Mammary epithelial cell (primary cell): ENCODE measurements at places on chromosomes 7 and 10. TPM values are rescaled to one million over a fixed set of nuclear protein-coding genes. Genes with fewer than 3 reads are reported as not detected.

DNA sequence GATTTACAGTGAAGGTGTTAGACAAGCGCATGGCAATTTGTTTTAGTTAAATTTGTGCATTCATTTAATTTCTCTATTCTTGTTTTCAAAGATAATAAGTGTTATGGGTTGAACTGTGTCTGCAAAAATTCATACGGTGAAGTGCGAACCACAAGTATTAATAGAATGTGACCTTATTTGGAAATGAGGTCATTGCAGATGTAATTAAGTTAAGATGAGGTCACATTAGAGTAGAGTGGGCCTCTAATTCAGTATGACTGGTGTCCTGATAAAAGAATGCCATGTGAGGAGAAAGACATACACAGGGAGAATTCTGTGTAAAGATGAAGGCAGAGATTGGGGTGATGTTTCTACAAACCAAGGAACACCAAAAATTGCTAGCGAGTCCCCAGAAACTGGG, 158.8 kb upstream of the SEMA3E start:
- DNase-seq, result no peak

GRCh38 chr7:158620418-158620817, 32.8 kb upstream of the PTPRN2 start:
- no peak for DNase-seq

Gene SAMD9
- 12.0 TPM for total RNA-seq

DNA sequence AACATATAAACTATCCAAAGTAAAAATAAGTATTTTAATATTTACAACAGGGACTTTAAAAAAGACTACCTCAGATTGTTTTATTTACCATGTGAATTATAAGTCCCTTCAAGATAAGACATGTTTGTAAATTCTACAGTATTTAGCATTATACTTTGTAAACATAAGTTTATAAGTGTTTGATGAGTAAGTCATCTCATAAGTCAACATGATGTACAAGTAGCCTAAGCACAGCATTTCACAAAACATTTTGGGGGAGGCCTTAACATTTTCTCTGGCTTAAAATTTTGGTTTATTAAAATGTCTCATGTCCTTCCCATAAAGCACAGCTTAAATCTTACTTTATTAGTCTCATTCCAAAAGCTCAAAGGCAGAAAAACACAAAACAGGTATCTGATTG, 15.4 kb downstream of the EPC1 start:
- DNase-seq, result no peak

Gene DENND2A
- total RNA-seq, result 0.37 and 1.6 TPM in 2 replicates

GRCh38 chr10:78385599-78385998, 351.9 kb downstream of the RPS24 start:
- no peak for DNase-seq

Gene CYP2C19
- total RNA-seq, result not detected

DNA sequence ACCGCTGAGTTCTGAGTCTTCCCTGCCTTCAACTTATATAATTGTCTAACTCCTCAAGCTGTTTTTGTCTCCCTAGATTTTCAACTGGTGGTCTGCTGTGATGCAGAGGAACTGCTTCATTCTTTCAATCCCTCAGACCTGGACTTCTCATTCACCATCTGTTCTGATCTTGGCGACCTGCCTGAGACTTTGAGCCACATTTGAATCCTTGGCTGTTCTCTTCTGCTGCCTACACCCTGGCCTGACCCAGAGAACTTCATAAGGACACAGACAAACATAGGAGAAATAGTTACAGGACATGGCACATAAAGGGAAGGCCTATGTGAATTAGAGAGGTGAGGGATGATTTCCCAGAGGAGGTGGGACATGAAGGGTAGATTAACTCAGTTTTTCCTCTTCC, 326.7 kb downstream of the PTEN start:
- no peak for DNase-seq

- DNase-seq, result no peak
Measured at GRCh38 chr10:88879534-88880281, at the start of gene STAMBPL1. STAMBPL1 (plus strand) TSS chr10:88880245; CDS start chr10:88901709, 21,464 bp downstream.

- DNase-seq, result no peak
Measured at GRCh38 chr7:135792866-135793265, 44.3 kb upstream of the FAM180A start.

Gene AGBL3
- total RNA-seq, result 0.61 and 0.99 TPM in 2 replicates

Gene HOGA1
- 0.17 TPM for total RNA-seq

DNA sequence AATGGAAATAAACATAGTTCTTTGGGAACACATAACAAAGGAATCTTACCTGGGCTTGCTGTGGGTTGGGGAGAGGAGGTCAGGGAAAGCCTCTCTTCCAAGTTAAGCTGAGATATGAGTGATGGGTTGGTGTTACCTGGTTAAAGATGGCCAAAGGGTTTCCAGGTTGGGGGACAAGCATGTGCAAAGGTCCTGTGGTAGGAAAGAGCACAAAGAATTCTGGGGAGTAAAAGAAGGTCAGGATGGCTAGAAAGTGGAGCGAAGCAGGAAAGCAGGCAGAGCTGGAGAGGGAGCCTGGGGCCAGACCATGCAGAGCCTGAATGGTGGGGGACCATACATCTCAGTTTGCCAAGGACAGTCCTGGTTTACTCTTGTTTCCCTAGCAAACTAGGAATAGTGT, 133.2 kb downstream of the CFAP58 start:
- DNase-seq, result no peak

Gene NEUROD6
- total RNA-seq, result not detected in 2 replicates

GRCh38 chr10:104563051-104563450, 78.0 kb upstream of the SORCS3 start:
- no peak for DNase-seq

- no peak for DNase-seq
Measured at GRCh38 chr7:153354071-153354470, 594.5 kb downstream of the ACTR3B start.

- DNase-seq, result no peak
Measured at GRCh38 chr7:30877015-30877769, 34.5 kb upstream of the AQP1 start.

GRCh38 chr7:32506266-32507054, 11.2 kb downstream of the AVL9 start:
- peak; percentile 92 for DNase-seq

- no peak for DNase-seq
Measured at GRCh38 chr7:936386-937054, 18.0 kb downstream of the ADAP1 start.

Gene FEZF1
- total RNA-seq, result not detected in 2 replicates

- no peak for DNase-seq
Measured at GRCh38 chr7:25652366-25652765, 424.1 kb upstream of the NPVF start.

DNA sequence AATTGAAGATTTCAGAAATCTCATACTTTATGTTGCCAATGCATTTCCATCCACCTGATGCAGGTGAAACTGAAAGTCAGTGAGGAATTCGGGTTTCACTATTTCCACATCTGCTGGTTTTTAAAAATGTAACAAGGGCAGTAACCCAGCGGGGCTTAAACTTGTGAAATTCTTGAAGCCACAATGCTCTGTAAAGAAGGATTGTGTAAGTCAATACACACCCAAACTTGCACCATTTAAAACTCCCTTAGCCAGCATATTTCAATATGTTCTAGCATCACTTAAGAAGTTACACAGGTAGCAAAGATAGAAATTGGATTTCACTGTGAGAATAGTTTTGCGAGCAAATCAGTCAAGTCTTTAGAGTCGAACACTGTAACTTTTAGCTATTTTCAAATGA, 386.1 kb downstream of the PLXDC2 start:
- peak; percentile 2 for DNase-seq

DNA sequence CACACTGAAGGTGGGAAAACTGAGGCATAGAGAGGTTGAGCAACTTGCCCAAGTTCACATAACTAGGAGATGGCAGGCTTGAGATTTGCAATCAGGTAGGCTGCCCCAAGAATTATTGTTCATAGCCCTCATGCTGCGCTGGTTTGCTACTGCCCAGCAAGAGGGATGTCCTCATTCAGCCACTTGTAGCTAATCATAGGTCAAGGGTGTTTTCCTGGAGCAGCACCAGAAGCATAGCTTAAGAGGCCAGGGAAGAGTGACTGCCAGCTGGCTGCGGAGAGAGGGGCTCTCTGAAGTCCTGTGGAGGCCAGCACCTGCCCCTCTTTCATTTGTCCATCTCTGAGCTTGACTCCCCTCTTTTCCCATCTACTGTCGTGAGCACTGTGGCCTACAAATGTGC, 15.0 kb downstream of the CDHR3 start:
- no peak for DNase-seq

DNA sequence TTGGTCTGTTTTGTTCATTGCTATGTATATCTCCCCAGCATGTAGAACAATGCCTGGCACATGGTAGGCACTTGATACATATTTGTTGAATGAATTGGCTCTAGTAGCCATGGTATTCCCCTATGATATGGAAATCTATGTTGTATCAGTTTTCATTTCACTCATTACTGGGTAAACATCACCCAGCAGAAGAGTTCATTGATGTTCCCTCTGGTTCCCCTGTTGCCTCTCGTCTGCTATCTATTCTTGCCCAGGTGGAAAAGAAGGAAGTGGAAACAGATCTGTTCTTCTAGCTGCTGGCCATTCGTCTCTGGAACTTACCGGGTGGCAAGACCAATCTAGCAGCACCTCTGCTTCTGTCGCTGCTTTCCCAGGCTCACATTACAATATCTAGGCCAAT, 71.5 kb downstream of the LRRC4 start:
- DNase-seq, result no peak

- DNase-seq, result no peak
Measured at GRCh38 chr7:124033095-124033806, 384 bp upstream of the TMEM229A start.

GRCh38 chr10:75211007-75211691, 553 bp downstream of the VDAC2 start:
- DNase-seq, result peak; percentile 66

- DNase-seq, result no peak
Measured at GRCh38 chr7:37011151-37011890, 287.0 kb upstream of the AOAH start.

DNA sequence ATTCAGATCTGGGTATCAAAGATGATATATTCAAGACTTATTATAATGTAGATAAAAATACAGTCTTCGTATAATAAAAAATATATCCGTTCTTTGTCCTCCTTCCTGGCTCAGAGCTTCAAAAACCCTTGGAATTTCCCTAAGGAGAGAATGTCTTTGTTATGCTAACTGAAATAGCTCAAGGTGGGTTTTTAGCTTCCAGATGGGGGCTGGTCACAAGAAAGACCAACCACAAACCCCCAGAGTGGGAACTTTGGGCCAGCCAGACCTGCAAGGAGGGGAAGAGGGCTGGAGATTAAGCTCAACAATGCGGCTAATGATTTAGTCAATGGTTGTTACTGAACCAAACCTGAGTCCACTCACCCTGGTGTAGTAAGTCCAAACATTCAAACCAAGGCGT, 196.4 kb downstream of the SDHAF3 start:
- no peak for DNase-seq

GRCh38 chr10:18533896-18534295, 117.5 kb downstream of the NSUN6 start:
- no peak for DNase-seq
